ENCODE measurements at places on chromosomes 2 and 18.

DNA sequence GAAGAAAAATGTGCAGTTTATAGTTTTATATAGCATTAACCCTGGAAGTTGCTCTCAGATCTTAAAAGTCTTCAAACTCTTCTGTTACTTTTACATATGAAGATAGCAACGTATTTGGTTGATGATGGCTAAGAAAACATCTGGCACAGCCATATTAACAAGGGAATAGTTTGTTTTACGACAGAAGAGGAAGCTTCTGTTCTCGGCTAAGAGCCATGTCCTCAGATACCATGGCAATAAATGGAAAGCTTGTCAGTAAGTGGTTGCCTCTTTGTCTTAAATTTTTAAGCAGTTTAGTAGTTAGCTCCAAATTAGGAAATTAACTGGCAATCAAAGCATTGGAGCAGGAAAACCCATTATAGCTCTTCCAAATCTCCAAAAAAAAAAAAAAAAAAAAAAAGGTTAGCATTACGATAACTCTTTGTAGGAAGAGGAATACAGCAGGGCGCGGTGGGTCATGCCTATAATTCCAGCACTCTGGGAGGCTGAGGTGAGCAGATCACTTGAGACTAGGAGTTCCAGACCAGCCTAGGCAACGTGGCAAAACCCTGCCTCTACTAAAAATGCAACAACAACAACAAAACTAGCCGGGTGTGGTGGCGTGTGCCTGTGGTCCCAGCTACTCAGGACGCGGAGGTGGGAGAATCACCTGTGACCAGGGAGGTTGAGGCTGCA lies 4.5 kb upstream of the STON1 start:
- no peak for DNase-seq

- no peak for DNase-seq
Observed at GRCh38 chr2:11157296-11157695, 2.0 kb downstream of the SLC66A3 start.

DNA sequence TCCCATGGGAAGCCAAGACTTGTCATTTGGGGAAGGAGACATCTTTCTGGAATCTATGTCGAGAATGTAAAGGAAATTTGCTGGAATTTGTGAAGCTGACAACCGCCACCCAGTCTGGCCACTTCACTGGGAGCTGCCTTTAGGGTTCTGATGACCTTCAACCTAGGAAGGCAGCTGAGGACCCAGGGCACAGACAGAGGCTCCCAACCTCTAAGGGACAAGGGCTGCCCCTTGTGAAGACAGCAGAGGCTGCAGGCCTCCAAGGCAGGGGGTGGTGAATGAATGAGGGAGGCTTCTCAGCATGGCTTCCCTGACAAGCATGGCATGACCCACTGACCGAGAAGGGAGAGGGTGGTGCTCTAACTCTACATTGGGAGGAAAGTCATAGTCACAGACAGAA lies 128.9 kb upstream of the ASB18 start:
- DNase-seq, result no peak

- DNase-seq, result no peak
Observed at GRCh38 chr18:77559274-77559910, 309.7 kb downstream of the GALR1 start.

DNA sequence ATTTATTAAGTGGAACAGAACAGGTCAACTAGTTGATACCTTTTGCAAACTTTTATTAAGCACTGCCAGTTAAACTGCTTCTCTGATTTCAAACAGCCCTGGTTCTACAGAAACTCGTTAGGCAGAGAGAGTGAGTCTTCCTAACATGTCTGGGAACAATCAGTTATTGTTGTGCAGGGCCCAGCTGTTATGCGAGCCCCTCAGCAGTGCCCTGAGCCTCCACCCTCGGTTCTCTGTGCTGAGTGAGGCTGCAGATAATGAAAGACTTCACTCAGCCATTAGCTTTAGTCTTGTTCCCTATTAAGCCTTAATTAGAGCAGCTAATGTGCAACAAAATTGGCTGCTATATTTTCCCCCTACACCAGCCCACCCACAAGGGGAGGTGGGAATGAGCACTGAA lies 39.6 kb downstream of the KCTD18 start:
- DNase-seq, result peak; percentile 61

GRCh38 chr2:239295377-239296019 lies 105.3 kb downstream of the HDAC4 start:
- DNase-seq, result peak; percentile 55

DNA sequence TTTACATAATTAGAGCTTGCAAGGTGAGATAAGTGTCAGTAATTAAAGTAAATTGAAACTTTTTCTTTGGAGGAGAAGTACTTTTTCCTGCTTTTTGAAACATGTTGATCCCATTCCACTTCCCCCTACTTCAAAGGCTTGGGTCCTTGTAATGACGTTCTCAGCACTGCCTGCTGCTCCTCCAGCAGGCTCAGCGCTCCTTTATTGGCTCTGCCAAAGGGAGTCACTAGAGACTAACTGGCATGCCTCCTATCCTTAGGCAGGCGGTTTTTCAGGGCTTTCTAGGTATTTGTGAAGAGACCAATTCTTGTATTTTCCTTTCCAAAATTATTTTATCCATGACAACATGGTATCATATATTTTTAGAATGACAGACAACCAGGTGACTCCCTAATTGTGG lies 43.9 kb upstream of the ACADL start:
- peak; percentile 44 for DNase-seq

- DNase-seq, result no peak
Observed at GRCh38 chr2:38945372-38945771, 55.7 kb downstream of the ARHGEF33 start.
